ENCODE measurements at places on chromosomes 1 and 21. TPM values are rescaled to one million over a fixed set of nuclear protein-coding genes. Genes with fewer than 3 reads are reported as not detected.

- ATAC-seq = no peak
Measured at GRCh38 chr1:82813386-82813785, 1012.7 kb downstream of the ADGRL2 start.

DNA sequence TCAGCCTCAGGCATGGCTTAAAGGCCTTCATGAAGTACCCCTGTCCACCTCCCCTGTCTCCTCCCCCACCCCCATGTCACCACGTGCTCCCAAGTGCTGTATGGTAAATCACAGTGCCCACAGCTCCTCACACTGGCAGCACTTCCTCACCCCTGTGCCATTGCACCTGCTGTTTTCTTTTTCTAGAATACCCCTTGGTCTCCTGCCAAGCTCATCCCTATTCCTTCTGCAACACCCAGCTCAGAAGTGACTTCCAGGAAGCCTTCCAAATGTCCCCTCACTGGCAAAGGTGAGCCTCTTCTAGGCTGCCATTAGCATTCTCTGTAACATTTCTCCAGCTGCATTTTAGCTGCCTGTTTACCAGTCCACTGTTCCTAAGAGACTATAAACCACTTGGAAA, 9.4 kb downstream of the AKNAD1 start:
- no peak for ATAC-seq

The OVAAL gene
- total RNA-seq = not detected

The EVA1C gene
- 55.7 TPM for total RNA-seq

Measured in gastroesophageal sphincter (tissue), 4 donors.